ENCODE measurements at places on chromosomes 7 and 10.

GRCh38 chr7:41039981-41040380 is 662.9 kb downstream of the INHBA start:
- DNase-seq, result no peak

GRCh38 chr7:120303105-120303504 is 30.1 kb downstream of the KCND2 start:
- no peak for DNase-seq

DNA sequence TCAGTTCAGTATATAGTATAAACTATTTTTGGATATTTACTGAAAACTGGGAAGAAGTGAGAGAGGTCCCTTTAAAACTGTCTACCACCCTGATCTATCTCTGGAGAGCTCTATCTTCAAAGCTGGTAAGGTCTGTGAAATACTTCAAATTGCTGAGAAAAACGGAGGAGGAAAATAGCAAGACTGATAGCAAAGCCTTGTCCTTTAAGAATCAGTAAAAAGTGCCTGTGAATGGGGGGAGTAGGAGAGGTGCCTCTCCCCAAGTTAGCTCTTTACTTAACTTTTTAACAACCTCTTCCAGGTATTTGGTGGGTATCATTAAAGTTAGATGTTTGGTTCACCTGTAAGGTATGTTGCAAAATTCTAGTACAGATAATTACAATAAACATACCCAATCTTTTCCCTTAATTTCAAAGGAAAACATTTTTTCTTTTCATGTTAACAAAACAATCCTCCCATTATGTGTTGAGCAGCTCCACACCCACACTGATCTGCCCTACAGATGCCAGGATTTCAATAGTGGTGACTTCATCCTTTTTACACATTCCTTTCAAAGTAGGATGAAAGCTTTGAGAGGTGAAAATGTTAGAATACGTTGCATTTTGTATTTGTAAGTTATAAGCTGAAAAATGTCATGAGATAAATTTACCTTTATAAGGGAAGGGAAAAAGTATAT is 149.2 kb downstream of the CRPPA start:
- no peak for DNase-seq

- no peak for DNase-seq
Measured at GRCh38 chr7:43929529-43930457, 3.6 kb downstream of the UBE2D4 start.

DNA sequence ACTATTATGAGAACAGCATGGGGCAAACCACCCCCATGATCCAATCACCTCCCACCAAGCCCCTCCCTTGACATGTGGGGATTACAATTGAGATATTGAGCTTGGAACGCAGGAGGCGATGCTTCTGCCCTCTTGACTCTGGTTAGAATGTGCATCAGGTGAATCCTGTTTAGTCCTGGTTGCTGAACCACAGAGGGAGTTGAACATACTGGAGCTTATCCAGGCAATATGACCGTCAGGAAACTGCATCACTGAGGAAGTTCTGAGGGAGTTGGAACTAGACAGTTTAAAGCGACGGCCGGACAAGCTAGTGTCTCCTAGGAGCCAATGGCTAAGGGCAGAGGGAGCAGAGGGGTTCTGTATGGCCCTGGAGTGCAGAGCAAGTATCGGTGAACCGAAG is 31.8 kb upstream of the GARS1 start:
- DNase-seq, result no peak

All from mesothelial cell of epicardium (in vitro differentiated cells).